ENCODE measurements at places on chromosomes 16 and 17.

DNA sequence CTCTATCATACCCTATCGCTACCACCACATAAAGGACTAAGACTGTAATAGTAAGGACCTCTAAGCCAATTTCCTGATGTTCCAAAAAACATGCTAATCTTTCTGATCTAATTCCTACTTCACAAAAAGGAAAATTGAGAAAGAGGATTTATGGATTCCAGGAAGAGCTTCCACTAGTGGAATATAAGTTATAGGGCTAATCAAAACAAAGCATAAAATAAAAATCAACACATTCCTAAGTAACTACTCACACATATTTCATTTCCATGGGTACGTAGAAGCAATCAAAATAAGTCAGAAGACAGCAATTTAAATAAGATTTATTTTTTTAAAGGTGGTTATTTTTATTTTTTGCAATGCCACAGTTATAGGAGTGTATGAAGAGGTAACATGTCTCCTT, 12.4 kb downstream of the CCDC43 start:
- no peak for DNase-seq

- no peak for DNase-seq
These were observed 21.3 kb upstream of the EMP2 start for GRCh38 chr16:10601444-10602408.

DNA sequence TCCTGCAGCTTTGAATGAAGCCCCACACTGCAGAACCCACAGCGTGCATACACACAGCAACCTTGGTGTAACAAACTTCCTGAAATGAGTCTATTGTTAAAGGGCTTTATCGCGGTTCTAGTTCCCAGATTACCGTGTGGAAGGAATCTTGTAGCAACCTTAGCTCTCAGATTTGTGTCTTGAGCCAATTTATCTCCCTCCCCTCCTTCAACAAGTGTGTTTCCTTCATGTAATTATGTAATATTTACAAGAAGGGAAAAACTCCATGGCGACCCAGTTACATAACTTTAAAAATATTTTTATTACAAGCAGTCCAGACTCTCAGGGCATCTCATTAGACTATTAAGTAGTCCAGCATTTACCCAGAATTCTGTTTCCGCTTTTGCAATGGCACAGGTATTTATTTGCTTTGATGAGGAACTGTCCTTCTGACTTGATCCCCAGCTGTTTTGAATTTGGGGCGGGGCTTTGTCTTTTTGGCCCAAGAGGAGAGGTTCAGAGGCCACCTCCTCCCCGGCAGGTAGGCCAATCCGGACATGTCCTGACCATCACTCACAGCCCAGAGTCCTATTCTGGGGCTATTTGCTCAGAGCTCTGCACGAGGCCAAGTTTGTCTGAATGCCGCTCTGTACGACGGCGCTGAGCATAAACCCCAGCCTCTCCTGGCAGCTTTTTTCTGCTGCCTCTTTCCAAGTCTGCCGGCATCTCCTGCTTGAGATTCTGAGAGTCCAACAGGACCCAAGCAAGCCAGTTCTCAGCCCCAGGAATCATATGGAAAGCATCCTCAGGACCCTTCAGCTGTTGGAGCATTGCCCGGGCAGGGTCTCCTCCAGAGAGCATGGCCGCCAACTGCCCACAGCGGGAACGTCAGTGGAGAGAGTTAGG, 35.6 kb downstream of the CLEC16A start:
- DNase-seq: no peak

- no peak for DNase-seq
These were observed 210.7 kb downstream of the STX8 start for GRCh38 chr17:9364837-9365430.

DNA sequence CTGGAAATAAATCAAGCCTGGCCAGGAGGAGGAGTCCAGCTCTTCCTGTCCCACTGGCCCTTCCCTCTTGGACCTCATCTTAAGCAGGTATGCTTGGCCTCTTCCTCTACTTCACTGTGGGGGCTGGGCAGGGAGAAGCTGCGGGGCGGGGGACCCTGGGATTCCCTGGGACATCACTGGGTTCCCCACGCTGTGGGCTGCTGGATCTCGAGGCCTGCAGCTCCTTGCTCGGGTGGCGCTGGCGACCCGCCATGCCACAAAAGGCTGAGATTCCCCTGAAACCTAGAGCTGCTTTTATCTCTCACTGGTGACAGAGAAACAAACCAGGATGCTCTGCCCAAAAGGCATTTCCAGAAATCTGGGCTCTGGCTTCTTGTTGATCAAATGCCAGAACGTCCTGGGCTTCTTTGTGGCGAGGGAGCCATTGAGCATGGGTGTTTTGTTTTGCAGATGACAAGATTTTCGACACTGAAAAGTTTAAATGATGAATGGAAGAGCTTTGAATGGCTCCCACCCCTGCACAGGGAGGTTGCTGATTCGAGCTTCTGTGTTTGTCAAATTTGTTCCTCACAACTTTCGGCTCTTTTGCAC, 8.6 kb upstream of the PGS1 start:
- DNase-seq: no peak

- no peak for DNase-seq
These were observed 200.8 kb upstream of the KCNJ16 start for GRCh38 chr17:69874175-69874670.

- DNase-seq: no peak
These were observed 713 bp downstream of the COX11 start for GRCh38 chr17:54967621-54968261.

DNA sequence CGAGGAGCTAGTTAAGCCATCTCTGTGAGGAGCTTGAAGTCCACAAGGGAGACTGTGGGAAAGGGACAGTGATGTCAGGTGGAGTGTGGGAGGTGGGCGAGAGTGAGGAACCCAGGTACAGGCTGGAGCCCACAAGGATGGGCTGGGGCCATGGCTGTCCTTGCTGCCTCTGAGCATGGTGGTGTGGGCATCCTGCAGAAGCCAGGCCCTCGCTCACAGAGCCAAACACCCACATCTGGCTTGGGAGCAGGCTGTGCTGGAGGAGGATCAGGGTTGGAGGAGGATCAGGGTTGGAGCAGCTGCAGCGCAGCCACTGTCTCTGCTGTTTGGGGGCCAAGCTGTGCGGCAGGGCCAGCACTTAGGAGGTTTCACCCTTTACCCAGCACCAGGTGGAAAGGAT, 58.2 kb upstream of the ENPP7 start:
- DNase-seq: no peak

DNA sequence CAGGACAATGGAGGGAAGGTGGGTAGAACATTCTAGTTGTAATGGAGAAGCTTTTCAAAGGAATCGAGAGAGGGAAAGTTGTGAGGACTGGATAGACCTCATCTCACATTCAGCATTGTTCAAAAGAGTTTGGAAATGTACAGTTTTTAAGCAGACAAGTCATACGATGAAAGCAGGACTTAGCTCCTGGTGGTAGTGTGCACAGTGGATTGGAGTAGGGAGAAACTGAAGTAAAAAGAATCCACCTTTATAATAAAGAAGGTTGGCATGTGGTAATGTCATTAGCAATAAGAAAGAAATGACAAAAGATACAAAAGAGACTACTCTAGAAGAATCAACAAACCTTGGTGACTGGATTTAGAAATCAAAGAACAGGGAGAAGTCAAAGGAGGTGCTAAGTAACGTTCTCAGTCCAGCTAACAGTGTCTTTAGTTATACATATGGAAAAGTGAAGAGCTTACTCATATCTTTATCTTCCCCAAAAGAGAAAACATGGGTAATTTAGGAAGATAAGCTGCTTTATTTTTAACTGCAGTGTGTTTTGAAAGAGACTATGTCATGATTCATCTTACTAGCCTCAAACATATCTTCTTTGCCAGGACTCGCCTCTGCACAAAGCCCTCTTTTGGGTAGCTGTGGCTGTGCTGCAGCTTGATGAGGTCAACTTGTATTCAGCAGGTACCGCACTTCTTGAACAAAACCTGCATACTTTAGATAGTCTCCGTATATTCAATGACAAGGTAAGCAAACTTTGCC, 18.7 kb upstream of the EVI2A start:
- no peak for DNase-seq

GRCh38 chr17:8212312-8213180, 2.2 kb upstream of the AURKB start:
- no peak for DNase-seq

- DNase-seq: no peak
These were observed 29.9 kb upstream of the FOXF1 start for GRCh38 chr16:86480444-86480843.

DNA sequence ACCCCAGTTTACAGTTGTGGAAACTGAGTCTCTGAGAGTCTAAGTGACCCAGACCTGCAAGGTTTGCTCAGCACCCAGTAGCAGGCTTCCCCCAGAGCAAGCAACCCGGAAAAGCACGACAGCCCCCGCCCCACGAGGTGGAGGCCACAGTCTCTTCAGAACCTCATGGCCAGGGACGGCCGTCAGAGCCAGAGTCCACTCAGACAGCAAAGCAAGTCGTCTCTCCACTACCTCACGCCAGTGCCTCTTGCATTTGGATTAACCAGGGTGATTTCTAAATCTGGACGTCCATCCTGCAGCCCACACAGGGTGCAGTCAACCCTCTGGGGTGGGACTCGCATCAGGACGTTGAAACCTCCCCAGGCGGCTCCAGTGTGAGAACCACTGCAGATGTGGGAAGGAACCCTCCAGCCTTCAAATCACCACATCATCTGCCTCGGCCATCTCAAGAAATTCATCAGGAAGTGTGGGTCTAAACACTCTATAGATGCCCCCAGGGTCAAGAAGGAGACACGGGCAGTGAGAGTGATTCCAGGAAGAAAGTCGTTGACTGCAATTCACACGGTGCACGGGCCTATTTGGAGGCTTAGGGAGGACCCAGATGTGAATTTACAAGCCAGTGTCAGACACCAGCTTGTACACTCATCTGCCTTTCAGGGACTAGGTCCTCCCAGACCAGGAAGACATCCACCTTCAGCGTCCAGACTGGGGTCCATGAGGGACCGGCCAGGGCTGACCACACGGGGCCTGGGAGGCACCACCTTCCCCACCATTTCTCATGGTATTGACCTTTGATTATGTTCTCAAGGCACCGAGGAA, 20.2 kb upstream of the RBFOX3 start:
- no peak for DNase-seq

DNA sequence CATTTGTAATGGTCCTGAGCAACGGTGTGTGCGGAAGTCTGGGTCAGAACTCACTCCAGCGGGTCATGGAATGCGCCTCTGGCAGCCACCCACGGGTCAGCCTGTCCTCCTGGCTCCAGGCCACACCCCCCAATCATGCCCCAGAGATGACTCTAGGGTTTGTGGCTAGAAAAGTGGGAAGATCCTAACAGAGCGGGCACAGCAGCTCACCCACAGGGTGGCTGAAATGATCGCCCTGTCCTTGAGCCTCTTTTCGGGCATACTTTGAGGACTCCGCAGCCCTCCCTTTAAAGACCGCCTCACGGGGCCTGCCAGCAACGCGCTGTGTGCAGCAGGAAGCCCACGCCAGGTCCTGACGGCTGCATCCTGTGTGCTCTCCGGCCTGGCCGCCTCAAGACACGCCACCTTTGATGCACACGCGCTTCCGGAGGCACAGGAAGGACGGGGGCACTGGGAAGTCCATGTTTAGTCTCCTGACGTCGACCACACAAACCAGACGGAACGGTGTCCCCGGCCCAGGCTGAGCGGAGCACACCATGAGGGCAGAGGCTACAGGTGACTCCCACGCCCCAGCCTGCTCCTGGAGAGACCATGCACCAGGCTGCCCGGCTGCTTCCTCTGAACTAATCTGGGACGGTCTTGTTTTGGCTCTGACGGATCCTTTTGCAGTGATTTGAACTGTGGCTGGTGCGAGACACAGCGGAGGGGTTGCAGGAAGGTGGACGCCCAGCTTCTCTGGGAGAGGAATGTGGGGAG, 92.9 kb downstream of the TBC1D16 start:
- no peak for DNase-seq

DNA sequence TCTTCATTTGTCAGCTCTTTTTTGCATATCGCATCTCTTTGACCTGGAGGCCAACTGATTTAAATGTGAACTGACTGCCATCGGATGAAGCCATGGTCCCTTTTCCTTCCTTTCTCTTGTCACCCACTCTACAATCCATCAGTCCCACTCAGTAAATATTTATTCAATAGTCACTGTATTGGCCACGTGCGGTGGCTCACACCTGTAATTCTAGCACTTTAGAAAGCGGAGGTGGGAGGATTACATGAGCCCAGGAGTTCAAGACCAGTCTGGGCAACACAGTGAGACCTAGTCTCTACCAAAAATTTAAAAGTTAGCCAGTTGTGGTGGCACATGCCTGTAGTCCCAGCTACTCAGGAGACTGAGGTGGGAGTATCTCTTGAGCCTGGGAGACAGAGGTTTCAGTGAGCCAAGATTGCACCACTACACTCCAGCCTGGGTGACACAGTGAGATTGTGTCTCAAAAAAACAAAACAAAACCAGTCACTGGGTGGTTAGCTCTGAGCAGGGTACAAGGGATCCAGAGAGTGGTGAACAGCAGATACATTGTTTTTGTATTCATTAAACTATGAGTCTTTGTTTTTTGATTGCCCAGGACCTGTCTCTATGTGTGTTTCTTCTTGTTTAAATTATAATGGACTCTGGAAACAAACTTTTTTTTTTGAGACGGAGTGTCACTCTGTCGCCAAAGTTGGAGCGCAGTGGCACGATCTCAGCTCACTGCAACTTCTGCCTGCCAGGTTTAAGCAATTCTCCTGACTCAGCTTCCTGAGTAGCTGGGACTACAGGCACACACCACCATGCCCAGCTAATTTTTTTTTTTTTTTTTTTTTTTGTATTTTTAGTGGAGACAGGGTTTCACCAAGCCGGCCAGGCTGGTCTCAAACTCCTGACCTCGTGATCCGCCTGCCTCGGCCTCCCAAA, 6.9 kb downstream of the PHAF1 start:
- DNase-seq: no peak

DNA sequence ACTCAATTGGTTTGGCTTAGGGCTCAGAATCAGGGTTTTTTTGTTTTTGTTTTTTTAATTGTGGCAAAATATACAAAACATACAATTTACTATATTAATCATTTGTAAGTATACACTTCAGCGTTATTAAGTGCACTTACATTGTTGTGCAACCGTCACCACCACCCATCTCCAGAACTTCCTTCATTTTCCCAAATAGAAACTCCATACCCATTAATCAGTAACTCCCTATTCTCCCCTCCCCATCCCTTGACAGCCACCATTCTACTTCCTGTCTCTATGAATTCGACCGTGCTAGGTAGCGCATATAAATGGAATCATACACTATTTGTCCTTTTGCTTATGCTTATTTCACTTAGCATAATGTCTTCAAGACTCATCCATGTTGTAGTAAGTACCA, 45.2 kb upstream of the DHX40 start:
- no peak for DNase-seq

DNA sequence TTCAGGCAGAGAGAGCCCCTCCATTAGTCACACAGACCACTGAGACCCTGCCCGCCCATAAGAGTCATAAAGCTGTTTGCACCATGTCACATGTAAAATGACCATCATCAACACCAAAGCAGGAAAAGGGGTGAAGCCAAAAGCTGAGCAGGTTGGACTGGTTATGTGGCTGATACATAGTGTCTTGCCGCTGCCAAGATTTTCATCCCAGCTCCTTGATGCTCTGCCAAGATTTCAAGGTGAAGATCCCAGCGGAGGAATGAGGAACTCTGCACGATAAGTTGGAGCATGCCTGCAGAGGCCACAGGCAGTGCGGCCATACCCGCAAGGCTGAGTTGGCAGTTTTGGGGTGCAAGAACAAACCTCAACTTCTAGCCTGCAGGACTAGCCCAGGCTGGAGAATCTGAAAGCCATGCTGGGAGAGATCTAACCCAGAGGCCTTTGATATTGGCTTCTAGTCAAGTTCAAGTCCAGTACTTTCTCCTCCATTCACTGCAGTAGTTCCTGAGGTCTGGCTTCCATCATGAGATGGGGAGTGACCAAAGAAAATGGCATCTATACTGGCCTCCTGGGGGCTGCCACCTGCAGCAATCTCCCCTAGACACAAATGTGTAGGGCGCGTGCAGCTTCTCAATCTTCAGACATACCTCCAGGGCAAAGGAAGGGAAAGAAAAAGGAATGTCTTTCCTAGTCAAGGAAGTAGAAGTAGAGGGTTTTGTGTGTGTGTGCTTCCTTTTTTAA, 79.7 kb upstream of the NOL11 start:
- DNase-seq: no peak

Measured in esophagus squamous epithelium (tissue), 5 donors.